Right forelimb (tissue), 1 donor: ENCODE measurements at places on chromosomes 7 and 10.

GRCh38 chr10:75395932-75396630, 5.5 kb downstream of the ZNF503 start:
- DNase-seq: peak; percentile 60

- DNase-seq: peak; percentile 21
Measured at GRCh38 chr10:131700506-131700905, 200.3 kb upstream of the PPP2R2D start.

GRCh38 chr10:133123050-133123745, 35.5 kb downstream of the ADGRA1 start:
- no peak for DNase-seq

DNA sequence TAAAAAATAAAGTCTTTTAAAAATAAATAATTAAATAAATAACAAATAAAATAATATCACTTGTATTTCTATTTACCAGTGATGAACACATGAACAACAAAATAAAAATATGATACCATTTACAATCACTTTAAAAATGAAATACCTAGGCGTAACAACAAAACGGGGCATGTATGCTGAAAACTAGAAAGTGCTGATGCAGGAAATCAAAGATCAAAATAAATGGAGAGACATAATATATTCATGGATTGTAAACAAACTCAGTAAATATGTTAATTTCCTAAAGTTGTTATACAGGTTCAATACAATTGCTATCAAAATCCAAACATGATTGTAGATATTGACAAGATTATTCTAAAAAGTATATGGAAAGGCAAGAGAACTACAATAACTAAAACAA, 19.2 kb upstream of the SFTPA2 start:
- DNase-seq: no peak

GRCh38 chr7:17779381-17779780, 160.9 kb downstream of the SNX13 start:
- no peak for DNase-seq

- DNase-seq: no peak
Measured at GRCh38 chr7:15750727-15751126, 64.2 kb upstream of the MEOX2 start.

GRCh38 chr10:32338262-32338661, 8.7 kb downstream of the EPC1 start:
- no peak for DNase-seq

- DNase-seq: no peak
Measured at GRCh38 chr7:92002720-92003119, 62.1 kb downstream of the AKAP9 start.

DNA sequence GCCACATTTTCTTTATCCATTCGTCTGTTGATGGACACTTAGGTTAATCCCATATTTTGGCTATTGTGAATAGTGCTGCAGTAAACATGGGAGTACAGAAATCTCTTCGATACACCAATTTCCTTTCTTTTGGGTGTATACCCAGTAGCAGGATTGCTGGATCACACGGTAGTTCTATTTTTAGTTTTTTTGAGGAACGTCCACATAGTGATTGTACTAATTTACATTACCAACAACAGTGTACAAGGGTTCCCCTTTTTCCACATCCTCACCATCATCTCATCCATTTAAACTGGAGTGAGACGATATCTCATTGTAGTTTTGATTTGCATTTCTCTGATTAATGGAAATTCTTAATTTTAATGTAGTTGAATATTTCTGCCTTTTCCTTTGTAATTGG, 19.3 kb downstream of the VKORC1L1 start:
- DNase-seq: no peak

- DNase-seq: no peak
Measured at GRCh38 chr7:116540743-116541142, 15.9 kb downstream of the CAV1 start.
